Caki2 (cell line): ENCODE measurements at places on chromosomes 5 and 9.

- no peak for DNase-seq
Observed at GRCh38 chr5:143562935-143563334, 159.4 kb upstream of the NR3C1 start.

DNA sequence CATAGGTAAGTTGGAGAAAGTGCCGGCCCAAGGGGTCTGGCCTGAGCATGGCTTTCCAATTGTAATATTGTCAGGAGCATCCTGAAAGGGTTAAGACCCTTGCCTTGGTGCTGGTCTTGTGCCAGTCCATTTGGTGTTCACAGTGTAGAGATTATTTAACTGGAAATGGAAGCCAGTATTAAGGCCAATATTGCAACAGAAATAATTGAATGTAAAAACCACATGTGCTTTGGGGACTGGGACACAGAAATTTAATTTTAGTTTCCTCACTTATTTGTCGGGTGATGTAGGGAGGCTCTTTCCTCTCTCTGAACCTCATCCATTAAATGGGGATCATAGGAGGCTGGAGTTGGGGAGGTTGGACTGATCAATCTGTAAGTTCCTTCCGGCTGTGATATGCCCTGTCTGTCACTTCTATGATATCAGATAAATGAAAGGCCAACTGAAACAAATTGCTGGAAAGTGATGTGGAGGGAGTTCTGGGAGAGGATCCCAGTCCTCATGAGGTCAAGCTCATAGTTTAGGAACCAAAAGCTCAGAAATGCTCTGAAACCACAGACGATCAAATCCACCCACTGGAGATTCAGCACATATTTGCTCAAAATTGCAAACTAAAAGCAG, 54.8 kb upstream of the COL15A1 start:
- no peak for DNase-seq

- DNase-seq: no peak
Observed at GRCh38 chr5:87752362-87752761, 339.6 kb upstream of the CCNH start.

DNA sequence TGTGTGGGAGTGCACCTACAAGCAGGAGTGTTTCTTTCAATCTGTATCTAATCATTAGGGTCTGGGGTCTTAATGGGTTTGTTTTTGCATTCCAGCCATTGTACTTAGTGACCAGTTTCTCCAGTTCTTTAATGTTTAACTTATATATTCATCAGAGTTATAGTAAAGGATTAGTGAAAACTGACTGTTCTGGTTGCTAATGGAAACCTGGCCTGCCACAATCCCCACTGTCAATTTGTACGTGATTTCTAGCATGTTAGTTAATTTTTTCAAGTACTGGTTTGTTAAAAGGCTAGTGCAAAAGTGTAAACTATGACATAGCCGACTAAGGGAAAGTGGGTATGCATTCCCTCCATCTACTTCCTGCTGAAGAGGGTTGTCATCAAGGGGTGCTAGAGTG, 276.1 kb downstream of the HTR1A start:
- DNase-seq: no peak

GRCh38 chr5:9562141-9562540, 16.3 kb upstream of the SEMA5A start:
- DNase-seq: peak; percentile 23

- no peak for DNase-seq
Observed at GRCh38 chr5:141777711-141778110, 95.7 kb upstream of the ARAP3 start.

DNA sequence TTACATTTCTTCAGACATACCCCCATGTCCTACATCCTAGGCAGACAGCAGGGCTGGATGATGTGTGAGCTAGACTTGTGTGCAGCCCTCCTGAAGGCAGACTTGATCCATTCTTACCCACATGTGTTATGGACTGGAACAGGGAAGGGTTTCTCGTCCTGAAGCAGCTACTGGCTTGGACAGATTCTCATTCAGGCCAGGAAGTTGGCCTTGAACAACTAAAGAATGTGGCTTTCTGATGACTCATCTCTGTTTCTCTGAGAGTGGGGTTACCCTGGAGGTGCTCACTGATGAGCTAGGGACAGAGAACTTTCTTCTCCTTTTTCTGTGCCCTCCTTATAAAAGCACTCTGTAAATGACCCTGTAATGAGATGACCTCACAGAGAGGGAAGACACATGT, 246.5 kb downstream of the PCSK5 start:
- peak; percentile 41 for DNase-seq

DNA sequence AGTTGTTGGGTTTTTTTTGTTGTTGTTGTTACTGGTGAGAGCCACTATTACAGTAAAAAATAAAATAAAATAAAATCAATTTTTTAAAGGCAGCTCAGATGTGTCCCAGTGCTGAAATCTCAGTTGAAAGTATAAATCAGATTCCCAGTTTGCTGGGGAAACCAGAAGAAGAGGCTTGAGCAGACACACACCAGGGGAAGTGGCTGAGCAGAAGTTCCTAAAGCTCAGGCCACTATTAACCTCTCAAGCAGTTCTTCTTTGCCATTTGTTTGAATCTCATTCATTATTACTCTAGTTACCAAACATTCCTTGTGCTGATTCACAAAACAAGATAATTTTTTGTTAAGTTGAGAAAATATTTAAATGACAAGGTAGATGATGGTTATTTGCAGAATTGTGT, 70.9 kb upstream of the ZSWIM6 start:
- no peak for DNase-seq

GRCh38 chr5:160090059-160090458, 29.2 kb downstream of the PWWP2A start:
- no peak for DNase-seq

- no peak for DNase-seq
Observed at GRCh38 chr5:51622161-51622790, 239.0 kb downstream of the ISL1 start.

GRCh38 chr9:79570448-79571308, 1.1 kb upstream of the TLE4 start:
- no peak for DNase-seq

GRCh38 chr5:72478276-72478675, 28.9 kb downstream of the ZNF366 start:
- DNase-seq: no peak

DNA sequence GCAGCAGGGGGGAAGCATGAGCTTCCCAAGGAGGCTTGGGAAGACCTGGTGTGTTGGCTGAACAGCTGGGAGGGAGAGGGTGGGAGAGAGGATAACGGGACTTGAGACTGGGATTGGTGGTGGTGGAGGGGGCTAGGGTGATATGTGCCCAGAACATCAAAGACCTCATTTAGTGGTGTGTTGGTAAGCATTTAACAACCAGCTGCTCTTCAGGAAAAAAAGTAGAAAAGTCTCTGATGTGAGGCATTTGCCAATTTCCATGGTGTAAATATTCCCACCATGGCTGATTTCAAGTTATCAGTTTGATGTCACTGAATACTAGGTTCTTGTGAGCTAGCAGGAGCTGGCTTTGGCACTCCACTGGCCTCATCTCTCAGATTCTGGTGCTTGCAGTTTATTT, 170.8 kb downstream of the MACROH2A1 start:
- no peak for DNase-seq

- peak; percentile 40 for DNase-seq
Observed at GRCh38 chr5:175889910-175890684, 18.7 kb downstream of the CPLX2 start.

DNA sequence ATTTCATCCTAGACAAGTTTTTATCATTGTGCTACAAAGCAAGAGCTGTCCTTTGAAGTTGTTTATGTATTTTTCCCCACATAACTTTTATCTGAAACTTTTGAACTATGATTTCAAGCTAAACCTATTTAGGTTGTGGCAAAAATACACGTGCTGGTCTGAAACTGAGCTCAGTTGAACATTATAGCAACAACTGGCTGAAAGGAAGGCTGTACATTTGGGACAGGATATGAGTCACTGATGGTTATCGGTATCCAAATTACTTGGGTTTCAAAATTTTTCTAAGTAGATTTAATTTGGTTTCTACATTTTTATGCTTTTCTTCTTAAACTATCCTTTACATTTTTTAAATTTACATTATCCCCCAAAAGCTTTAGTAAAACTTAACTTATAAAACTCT, 627.3 kb upstream of the NUDT12 start:
- DNase-seq: no peak

- no peak for DNase-seq
Observed at GRCh38 chr5:123203105-123203800, 114.2 kb downstream of the PRDM6 start.

GRCh38 chr5:67976181-67976580, 239.4 kb upstream of the PIK3R1 start:
- DNase-seq: no peak

- peak; percentile 68 for DNase-seq
Observed at GRCh38 chr5:179827680-179828079, 7.0 kb downstream of the SQSTM1 start.

DNA sequence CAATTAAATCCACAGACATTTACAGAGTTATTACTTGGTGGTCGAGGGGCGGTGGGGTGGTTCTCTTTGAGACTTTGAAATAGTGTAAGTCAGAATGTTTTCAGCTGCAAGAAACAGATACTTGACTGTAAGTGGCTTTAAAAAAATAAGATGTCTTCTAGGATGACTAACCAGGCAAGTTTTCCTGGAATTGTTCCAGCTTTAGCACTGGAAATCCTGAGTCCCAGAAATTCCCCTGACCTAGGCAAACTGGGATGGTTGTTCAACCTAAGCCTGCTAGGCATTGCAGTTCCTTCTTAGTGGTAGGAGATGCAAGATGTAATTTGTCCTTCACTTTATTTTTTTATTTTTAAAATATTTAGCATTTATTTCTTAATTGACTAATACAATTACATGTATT, 169.5 kb upstream of the POC5 start:
- peak; percentile 3 for DNase-seq

GRCh38 chr9:114687034-114687433, 5.0 kb upstream of the TEX48 start:
- no peak for DNase-seq

- peak; percentile 35 for DNase-seq
Observed at GRCh38 chr5:1488882-1489680, 34.7 kb downstream of the LPCAT1 start.

DNA sequence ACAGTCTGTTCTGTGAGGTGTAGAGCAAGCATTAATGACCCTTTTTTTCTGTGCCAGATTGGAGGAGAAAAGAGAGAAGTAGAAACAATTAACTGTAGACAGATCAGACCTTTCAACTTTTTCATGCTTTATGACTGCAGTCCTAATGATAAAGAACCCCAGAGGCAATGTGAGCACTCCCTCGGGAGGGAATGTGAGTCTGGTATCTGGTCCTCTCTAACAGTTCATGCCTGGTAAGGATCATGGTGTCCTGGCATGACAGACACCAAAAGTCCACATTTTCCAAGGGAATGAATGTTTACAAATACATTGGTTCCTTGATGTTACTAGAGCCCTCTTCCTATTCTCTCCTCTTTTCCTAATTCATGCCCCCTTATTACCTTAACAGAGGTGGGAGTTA, 70.3 kb downstream of the MTAP start:
- DNase-seq: no peak

- no peak for DNase-seq
Observed at GRCh38 chr5:169410996-169411783, 110.3 kb upstream of the SLIT3 start.

DNA sequence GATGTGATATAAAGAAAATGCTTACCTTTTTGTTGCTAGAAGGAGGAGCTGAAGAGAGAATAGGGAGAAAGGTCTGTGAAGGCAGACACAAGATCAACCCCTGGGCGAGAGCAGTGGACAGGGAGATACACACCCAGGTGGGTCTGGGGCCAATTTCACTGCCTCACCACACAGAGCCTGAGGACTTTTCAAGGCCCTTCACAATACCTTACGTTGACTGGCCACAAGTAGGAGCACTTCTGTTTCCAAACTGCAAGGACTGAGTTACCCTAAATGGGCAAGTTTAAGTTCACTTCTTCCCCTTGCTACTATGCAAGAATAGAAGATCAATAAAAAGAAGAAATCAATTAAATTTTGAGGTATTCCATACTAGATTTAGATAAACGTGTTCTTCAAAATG, 174.5 kb upstream of the SLC12A2 start:
- DNase-seq: peak; percentile 31

DNA sequence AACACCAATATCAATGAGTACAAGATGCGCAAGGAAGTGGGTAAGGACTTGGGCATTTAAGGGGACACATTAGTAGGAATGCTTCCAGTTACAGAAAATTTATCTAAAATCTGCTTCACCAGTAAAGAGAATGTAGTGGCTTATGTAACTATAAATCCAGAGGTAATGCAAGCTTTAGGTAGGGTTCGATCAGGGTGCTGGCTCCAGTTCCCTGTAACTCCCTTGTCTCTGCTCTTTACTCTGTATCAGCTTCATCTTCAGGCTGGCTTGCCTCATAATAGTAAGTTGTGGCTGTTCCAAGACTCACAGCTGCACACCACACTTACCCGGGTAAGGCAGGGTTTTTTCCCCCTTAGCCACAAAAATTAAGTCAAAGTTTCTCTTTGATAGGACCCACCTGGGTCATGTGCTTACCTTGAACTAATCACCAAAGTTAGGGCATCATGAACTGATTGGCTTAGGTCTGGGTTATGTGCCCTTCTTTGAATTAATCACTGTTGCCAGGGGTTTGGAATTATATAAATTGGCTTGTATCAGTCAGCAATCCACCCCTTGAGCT, 35.5 kb downstream of the ARHGEF37 start:
- DNase-seq: no peak

GRCh38 chr9:85414390-85414789, 327.4 kb downstream of the AGTPBP1 start:
- no peak for DNase-seq

- DNase-seq: peak; percentile 23
Observed at GRCh38 chr5:33299621-33300208, 141.1 kb upstream of the TARS1 start.

DNA sequence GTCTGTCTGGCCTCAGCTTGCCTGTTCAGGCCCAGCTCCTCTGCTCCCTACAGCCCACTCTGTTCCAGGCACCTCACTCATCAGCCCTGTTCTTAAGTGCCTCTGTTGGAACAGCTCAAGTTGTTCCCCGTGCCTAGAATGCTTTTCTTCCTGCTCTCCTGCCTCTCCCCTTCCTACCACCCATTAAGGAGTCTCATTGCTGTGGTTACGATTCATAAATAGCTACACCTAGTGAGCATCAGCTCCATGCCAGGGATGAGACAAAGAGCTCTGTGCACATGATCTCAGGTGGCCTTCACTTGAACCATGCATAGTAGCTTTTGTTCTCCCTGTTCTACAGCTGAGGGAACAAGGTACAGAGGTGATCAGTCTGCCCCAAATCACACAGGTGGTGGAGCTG, 54.3 kb downstream of the PSD2 start:
- DNase-seq: no peak

DNA sequence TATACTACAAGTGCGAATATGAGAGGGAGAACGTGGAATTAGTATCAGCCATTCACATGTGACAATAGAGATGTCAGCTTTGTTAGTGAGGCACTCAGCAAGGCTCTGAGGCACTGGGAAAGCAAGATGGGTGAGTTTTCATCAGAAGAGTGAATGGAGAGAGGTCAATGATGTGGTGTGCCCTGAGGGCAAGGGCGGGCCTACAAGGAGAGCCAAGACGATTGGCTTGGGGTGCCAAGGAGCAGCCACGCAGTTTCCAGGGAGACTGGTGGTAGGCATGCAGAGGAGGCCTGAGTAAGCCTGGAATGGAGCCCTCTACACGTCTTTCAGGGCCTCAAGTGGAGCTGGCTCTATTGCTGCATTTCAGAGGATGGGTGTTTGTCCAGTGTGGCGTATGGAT, 24.7 kb downstream of the BTF3 start:
- DNase-seq: no peak
